ENCODE measurements at places on chromosomes 12 and 14.

DNA sequence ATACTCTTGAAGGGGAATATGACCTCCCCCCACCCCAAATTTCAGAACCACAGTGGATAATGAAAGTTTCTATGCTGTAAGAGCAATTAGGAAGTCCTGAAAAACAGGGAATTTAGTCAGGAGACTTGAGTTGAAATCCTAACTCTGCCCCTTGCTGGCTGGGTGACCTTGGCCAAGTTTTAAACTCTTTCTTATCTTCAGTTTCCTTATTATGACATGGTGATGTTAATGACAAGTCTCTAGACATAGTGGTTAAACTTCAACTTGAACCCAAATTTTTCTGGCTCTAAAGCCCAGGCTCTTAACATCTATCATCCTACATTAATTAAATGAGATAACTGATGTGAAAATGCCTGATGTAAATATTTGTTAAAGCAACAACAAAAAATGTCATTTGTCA, 325.9 kb downstream of the APAF1 start:
- no peak for DNase-seq

GRCh38 chr12:11805043-11805442, 155.6 kb downstream of the ETV6 start:
- no peak for DNase-seq

- no peak for DNase-seq
These were observed 29.6 kb upstream of the KCNK10 start for GRCh38 chr14:88352698-88353097.

- DNase-seq: no peak
These were observed 51.3 kb downstream of the SSPN start for GRCh38 chr12:26246483-26247164.

- no peak for DNase-seq
These were observed 30.9 kb upstream of the ANKRD9 start for GRCh38 chr14:102540315-102541028.

DNA sequence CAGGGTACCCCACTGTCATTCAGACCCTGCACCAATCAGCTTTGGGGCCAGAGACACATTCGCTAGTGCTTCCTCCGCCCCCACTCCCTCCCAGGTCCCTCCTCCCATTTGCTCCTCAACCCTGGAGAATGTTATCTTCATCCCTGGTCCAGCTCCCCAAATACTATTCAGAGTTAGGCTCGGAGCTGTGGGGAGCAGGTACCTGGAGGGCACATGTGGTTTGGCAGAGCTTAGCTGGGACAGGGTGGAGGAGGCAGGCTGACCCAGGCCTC, 19.5 kb downstream of the VSX2 start:
- DNase-seq: no peak

GRCh38 chr14:29126361-29126760, 359.8 kb downstream of the FOXG1 start:
- DNase-seq: no peak

GRCh38 chr12:89103831-89104230, 248.5 kb downstream of the DUSP6 start:
- DNase-seq: no peak

DNA sequence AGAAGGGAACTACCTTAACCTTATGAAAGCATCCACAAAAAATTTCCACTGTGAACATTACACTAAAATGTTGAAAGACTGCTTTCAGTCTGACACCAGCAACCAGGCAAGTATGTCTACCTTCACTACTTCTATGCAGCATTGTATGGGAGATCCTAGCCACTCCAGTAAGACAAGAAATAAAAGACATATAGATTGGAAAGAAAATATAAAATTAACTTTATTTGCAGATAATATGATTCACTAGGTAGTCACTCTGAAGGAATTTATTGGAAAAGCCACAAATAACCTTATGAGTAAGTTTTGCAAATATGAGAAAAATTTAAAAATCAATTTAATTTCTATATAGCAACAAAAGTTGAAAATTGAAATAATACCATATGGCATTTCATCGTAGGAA, 172.0 kb downstream of the RERGL start:
- DNase-seq: no peak

- no peak for DNase-seq
These were observed 195.7 kb downstream of the TMEM117 start for GRCh38 chr12:44031472-44032185.

GRCh38 chr14:76346391-76347160, 29.4 kb upstream of the ESRRB start:
- DNase-seq: no peak

- no peak for DNase-seq
These were observed 71.0 kb downstream of the TESC start for GRCh38 chr12:117028254-117028653.
